ENCODE measurements at places on chromosomes 1 and 21.

DNA sequence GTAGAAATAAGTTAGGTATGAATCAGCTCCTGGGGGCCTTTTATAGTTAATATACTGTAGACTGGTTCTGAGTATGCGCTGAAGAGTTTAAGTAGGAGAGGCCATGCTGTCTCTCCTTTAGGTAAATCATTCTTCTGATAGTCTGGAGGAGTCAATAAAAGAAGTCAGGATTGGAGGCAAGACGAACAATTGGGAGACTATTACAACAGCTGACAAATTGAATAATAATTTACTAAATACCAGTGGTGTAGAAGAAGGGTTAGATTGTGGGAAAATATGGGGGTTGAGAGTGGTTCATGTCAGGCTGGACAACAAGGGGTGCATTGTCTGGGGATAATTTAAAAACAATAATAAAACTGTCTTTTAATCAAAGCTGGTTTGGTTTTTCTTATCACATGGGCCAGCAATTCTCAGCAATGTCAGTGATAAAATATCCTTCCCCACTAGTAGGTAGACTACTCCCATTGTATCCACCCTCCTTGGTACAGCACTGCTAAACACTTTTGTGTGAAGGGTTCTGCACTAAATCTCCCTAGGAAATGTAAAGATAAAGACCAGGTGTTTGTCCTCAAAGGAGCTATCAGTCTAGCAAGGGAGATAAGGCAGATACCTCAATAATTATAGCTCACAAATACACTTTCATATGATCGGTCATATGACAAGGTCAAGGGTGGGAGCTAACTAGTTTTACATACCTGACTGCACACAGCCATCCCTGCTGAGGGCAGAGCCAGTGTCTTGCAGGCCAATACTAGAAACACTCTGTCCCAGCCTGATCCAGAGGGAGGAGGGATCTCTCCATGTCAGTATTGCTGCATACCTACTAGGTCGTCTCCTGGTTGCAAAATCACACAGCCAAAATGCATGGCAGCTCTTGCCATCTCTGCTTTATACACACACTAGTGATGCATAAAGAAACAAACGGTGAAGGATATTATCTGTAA, 299.7 kb downstream of the VAV3 start:
- DNase-seq: no peak

GRCh38 chr1:222099746-222100145, 357.9 kb upstream of the DUSP10 start:
- DNase-seq: no peak

- DNase-seq: no peak
Measured at GRCh38 chr1:33008051-33008914, 28.4 kb downstream of the AK2 start.

GRCh38 chr1:87325982-87326738, 2.5 kb upstream of the LMO4 start:
- DNase-seq: no peak

DNA sequence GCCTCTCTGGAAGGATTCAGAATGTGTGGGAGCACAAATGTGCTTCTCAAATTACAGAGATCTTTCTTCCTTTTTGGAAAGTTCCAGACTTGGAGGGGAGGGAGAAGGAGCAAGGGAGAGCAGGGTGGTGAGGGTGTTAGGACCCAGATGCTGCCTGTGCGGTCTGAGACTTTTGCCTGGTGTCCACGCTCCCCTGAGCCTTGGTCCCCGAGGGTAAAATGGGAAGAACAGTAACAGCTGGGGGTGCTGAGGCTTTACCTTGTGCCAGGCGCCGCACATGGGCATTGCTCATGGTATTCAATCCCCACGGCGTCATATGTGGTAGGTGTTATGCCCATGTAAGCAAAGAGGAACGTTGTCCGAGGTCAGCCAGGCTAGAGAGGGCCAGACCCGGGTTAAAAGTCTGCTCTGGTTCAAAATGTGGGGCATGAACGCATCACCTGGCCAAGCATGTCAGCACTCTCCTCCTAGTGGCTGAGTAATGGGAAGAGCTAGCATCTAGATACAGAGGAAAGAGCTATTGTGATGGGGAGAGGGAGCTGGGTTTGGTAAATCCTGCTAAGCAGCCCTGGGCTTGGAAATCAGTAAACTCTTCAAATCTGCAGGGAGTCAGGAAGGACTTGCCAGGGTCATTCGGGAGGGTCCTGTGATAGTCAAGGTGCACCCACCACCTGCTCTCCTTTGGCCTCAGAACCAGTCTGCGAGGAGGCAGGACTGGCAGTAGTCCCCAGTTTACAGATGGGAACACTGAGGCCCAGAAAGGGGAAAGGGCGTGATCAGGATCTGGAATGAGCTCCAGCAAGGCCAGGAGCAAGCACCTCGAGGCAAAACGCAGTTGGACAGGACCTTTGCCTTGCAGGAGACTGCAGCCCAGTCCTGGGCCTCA, 4.5 kb upstream of the RUNX3 start:
- no peak for DNase-seq

DNA sequence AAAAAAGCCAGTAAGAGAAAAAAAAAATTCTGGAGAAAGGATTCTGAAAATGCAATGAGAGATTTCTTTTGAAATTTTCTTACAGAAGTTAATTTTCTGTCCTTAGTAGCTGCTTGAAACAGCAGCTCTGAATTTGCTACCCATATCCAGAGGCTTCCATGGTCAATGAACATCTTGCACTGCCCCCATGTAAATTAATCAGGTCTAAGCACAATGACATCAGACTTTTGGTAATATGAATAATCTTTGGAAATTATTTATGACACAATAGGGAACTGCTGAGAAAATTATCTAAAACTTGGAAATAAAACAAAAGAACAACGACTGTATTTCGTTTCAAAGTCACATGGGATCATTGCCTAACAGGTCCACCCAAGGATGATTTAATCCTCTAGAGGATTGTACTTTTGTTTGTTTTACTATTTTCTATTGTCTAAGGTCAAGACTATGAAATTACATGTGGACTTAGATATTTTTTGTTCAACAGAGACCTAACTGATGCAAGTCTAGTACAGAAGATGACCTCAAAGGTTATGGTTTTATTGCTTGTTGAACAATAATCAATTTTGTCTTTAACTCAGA, 312.1 kb downstream of the BACH1 start:
- no peak for DNase-seq

DNA sequence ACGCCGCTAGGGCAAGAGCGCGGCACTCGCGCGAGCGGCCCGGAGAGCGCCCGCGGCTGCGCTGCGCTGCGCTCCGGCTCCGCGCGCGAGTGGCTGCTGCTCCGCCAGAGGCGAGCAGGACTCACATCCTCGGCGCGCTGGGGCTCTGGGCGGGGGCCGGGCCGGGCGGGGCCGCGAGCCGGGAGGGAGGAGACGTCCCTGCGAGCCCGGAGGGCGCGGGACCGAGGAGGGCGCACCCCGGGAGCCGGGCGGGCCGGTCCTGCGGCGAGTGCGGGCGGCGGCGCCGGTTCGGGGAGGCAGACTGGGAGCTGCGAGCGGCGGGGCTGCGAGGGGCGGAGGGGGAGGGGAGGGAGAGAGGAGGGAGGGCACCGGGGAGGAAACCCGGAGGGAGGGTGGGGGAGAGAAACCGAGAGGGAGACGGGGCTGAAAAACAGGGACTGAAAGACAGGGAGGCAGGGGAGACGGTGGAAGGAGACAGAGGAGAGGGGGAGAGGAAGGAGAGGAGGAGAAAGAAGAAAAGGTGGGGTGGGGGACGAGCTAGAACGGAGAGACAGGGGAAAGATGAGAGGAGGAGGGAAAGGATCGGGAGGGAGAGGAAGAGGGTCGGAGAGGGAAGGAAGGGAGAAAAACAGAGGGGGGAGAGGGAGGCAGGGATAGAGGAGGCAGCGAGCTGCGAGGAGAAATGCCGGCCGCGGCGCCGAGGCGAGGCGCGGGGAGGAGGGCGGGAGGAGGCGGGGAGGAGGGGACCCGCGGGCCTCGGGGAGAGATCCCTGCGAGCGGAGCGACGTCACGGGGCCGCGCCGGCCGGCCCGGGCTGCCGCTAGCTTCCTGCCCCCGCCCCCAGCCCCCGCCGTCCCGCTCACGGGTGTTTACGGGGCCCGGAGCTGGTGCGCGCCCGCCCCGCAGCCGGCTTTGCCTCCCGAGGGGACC, at the start of gene CAMK2N1:
Gene CAMK2N1 (minus strand): TSS at position 684 of the 930 bp plus-strand sequence. CDS start 831 bp downstream, outside the sequence.
- DNase-seq: peak; percentile 26

DNA sequence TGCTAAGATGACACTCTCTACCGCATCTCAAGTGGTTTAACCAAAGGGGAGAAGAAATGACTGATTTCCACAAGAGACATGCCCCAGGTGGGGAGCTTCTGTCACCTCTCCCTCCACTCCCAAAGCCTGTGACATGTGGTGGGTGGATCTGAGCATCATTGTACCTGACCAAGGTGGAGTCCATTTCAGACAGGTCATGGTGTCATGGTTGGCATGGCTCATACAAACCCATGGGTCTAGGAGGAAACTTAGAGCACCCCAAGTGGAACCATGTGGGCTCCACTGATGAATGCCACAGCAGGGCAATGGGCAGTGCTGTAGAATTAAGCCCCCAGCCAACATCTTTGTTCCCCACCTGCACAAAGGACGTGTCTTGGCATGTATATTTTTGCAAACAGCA, 131.5 kb upstream of the EDN2 start:
- no peak for DNase-seq

GRCh38 chr1:61131248-61131647, 48.9 kb downstream of the NFIA start:
- no peak for DNase-seq

DNA sequence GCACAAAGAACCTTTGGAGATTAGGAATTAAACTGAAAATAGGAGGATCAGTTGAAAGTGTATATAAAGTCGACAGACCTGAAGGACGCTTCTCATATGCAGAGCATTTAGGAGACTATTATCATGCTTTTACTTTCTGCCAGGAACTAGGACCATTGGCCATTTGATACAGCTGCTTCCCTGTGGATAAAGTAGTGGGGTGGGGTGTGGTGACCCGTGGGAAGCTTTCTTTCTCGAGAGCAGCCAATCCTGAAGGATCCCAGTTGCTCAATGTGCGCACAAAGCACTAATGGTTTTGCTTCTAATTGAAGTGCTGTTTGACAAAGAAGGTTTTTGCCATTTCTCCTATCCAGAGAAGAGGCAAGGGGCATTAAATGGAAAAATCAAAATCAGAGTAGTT, 14.9 kb upstream of the CD55 start:
- no peak for DNase-seq

DNA sequence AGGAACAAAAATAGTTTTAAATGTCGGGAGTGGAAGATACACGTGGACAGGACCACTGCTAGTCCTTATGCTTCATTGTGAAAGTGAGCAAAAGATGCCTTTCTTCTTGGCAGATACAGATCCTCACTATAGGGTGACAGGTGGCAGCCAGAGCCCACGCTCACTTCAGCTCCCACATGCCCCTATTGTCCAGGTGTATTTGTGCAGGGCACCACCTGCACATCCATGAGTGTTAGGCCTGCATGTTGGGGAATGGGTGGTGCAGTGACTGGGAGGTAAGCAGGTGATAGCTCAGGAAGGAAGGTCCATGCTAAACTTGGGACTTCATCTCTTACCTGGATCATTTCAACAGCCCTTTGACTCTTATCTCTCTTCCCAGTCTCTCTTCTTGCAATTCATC, 27.4 kb downstream of the SLC5A9 start:
- DNase-seq: no peak

DNA sequence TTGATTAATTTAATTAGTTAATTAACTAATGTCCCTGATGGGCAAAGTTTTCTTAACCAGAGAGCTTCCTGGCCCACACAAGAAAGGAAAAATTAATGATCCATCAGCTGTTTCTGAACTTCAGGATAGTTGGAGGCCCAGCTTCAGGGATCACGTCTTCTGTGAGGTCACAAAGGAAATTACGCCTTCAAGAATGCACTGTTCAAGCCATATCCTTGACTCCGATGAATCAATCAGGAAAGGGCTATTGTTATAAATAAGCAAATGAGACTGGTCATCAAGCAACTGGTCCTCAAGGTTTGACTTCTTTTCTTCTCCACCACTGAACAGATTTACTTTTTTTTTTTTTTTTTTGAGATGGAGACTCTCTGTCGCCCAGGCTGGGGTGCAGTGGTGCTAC, 40.6 kb downstream of the TCP10L start:
- DNase-seq: no peak

DNA sequence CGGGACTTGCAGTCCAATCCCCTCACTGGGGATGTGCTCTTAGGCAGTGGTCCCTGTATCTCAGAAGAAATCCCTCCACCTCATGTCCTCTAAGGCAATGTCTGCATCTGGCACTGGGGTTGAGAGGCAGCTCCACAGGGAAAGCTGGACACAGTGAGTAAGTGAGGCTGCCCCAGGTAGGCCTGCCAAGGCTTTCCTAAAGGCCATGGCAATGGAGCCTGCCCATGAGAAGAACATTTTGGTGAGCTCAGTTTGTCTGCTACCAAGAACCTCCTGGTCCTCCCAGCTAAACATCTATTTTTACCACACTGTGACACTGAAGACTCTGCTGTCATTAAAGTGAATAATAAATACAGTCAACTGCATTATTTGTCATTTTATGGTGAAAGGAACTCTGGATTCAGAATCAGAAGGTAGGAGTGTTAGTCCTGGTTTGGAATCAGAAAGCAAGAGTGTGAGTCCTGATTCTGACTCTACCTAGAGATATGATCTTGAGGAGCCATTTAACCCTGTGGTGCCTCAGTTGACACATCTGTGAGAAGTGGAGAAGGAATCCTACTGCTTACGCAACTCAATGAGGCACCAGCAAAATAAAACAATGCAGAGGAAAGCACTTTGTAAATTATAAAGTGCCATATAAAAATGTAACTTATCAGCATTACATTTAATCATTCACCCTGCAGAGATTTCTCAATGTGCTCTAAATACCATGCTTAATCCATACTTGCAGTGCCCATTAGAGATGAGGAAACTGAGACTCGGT, 41.0 kb downstream of the TBX15 start:
- no peak for DNase-seq

- DNase-seq: no peak
Measured at GRCh38 chr1:38097284-38097898, 50.8 kb upstream of the POU3F1 start.

DNA sequence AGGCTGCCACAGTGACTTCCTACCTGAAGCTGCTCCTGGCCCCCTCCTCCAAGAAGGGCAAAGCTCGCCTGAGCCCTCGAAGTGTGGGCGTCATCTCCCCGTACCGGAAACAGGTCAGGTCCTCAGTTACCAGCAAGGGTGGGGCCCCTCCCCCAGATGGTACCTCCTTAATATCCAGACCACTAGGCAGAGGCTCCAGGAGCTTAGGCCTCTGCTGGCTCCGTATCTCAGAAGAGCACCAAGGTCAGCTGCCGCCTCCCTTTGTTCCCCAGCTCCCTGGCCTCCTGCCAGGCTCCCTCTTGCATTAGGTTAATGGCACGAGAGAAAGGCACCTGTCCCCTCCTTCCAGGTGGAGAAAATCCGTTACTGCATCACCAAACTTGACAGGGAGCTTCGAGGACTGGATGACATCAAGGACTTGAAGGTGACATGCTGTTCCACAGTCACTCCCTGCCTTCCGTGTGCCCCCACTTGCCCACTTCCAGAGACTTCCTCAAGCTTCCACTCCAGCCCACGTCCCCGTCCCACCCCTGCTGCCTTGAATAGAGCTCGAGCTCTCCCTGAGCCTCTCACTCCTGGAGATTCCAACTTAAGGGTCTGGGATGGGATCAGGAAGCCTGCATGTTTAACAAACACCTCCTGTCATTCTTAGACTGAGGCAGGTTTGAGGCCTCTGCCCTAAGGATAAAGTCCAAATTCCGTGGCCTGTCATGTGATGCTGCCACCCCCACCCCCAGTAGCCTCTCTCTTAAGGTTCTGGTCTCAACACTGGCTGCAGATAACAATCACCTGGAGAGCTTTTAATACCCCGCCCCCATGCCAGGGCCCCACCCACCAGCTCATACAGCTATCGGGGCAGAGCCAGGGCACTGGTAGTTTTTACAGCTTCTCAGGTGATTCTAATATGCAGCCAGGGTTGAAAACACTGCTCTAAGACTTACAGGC, 8.3 kb downstream of the RHOC start:
- DNase-seq: no peak

- DNase-seq: no peak
Measured at GRCh38 chr1:25773441-25774125, 26.4 kb upstream of the SELENON start.

Measured in fibroblast of skin of left biceps (primary cell).